Renal cortex interstitium (tissue), 15 donors: ENCODE measurements at places on chromosomes 5 and 9. TPM values are rescaled to one million over a fixed set of nuclear protein-coding genes. Genes with fewer than 3 reads are reported as not detected.

The CCDC107 gene
- 14.2 TPM for polyA plus RNA-seq

The TAF9 gene
- 52.4 TPM for polyA plus RNA-seq

The SPATA31A3 gene
- polyA plus RNA-seq: not detected

The LPAR1 gene
- 29.8 TPM for polyA plus RNA-seq

The IFNA17 gene
- not detected for polyA plus RNA-seq

The PCDHA4 gene
- polyA plus RNA-seq: 1.0 TPM

DNA sequence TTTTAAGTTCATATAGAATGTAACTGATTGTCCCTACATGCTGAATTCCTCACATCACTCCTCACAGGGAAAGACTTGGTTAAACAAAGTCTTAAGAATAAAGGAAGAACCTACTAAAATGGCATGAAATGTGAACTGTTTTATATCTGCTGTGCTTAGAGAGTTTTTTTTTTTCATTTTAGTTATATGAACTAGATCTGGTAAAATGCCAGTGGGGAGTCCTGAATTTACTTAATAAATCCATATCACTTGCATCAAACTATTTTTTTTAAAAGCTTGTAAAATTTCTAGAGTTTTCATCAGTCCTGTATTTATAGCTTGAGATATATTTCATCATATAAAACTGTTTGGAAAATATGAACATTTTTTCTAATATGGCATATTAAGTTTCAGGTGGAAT, 1528.6 kb downstream of the EFNA5 start:
- DNase-seq: no peak

DNA sequence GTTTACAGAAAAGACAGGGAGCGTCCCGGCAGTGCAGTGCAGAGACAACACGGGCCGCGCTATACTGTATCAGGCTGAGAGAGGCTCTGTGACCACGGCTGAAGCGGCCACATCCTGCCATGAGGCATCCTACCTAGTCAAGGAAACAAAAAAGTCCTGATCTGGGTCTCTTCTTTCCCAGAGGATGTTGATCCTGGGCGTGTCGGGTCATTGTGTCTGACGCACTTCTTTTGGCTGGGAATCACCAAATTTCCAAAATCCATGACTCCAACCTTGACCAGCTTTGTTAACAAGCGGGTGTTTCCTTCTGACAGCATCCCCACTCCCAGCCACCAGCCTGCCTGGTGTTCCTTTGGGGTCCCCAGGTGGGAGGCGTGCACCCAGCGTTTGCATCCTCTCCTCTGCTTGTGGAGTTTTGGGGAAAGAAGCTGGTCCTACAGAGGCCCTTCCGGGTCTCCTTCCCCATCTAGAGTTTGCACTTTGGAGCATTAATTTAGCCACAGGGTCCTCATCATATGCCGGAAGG, 91.4 kb upstream of the RAI14 start:
- no peak for DNase-seq

DNA sequence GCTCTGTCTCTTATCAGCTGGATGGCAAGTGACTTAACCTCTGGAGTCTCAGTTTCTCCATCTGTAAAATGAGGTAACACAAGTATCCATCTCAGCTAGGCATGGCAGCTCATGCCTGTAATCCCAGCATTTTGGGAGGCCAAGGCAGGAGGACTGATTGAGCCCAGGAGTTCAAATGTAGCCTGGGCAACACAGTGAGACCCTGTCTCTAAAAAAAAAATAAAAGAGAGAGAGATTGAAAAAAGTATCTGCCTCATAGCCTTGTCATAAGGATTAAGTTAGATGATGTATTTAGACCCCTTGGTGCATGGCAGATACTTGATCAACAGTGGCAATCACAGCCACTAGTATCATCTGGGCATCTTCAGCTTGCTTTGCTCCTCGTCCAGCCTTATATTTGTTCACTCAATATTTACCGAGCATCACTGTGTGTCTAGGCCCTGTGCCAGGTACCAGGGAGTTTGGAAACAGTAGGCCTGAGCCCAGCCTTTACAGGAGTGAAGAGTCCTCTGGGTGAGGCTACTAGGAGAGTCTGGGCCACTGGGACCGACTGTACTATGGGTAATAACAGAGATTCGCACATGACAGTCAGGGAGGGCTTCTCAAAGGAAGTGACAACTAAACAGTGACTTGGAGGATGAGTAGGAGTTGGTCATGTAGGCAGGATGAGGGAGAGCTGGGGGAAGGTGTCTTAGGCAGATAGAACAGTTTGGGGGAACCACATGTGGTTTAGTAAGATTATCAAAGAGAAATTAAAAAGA, 34.2 kb downstream of the CORO2A start:
- no peak for DNase-seq

- no peak for DNase-seq
Measured at GRCh38 chr5:39102684-39103155, 28.5 kb upstream of the RICTOR start.

DNA sequence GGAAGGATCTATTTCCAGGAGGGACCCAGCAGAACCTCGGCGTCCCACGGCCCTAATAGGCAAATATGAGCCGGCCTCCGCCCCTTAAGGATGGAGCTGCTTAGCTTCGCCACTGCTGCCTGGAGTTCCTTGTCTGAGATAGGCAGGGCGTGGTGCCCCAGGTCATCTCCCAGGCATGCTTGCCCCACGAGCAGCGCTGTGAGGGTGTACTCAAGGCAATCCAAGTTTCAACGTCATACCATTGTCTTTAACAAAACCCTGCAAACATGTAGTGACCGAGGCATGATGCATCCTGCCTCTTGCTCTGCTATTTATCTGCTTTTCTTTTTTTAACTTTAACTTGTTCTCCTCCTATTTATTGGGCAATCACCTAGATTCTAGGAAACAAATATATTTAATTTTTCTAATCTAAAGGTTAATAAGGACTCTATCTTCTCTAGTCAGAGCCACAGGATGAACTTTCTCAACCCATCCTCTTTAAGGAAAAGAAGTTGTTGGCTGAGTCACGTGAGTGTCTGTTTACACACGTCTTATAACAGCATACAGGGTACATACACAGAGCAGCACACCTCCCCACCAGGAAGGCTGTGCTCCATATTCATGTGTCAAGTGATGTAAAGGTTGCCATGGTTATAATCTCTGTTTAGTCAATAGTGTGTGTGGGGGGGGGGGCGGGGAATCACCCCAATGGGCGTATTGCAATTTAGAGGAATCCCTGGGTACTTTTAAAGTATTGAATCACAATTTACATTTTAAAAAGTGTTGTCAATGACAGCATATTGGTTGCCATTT, 27.3 kb upstream of the ZSWIM6 start:
- DNase-seq: no peak

- DNase-seq: no peak
Measured at GRCh38 chr9:4301296-4301695, 1.4 kb upstream of the GLIS3 start.

- no peak for DNase-seq
Measured at GRCh38 chr9:121153642-121154041, 48.0 kb downstream of the RAB14 start.

- DNase-seq: no peak
Measured at GRCh38 chr5:5650949-5651348, 228.5 kb downstream of the ICE1 start.

DNA sequence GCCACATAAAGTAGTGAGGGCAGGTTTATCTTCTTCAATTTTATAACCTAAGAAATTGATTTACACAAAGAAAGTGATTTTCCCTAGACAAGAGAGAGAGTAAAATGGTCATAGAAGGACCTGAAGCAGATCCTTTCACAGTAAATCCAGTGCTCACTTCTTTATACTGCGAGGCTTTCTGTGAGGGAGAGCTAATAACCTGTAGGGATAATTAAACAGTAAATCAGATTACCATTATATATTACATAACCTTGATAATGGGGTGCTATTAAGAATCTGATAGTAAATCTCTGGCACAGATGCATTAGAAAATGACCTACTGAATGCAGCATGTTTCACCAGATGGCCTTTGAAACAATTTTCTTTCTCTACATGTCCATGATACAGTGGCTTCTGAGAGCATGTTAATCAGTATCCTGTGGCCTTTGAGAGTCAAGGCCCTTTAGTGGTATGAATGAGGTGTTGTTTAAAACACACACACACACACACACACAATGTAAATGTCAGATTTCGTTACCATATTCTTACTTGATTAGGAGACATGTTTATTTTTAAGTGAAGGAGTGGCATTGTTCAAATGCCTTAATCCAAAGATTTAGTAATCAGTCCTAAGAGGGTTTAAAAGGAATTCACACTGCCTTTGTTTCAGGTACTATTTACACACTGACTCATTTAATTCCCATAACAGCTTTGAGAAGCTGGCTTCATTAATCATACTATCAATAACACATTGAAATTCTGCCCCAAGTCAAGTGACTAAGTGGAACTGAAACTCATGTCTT, 124.7 kb downstream of the ALDH1A1 start:
- no peak for DNase-seq

DNA sequence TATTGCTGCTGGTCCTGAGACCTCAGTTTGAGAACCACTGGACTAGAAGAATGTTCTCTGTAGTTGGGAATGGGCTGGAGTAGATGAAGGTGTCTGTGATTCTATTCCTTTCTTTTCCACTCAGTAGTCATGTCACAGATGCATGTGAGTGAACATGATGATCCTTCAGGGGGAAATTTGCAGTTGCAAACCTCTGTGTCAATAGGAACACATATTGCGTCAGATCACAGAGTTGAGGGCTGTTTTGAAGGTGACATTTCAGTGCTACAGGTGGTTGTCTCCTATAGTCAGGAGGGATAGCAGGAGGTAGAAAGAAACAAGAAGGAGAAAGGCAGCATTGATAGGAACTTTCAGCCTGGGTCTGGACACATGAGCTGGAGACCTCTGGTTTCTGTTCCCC, 239.3 kb downstream of the ARHGEF28 start:
- no peak for DNase-seq

DNA sequence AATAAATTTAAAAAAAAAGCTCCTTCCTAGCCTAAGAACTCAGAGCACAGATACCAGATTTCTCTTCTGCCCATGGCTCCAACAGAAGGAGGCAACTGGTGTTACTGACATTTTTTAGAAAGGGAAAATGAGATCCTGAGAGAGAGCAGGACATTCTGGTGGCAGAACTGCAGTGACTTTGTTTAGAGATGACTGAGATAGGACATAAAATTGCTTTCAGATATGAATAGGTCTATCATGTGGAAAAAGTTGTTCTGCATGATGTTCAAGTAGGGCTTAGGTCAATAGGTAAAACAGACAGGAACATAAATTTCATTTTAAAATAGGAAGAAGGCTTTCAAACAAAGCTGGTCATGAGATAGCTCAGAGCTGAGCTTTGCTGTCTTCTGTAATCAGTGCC, 49.6 kb downstream of the NIPAL4 start:
- no peak for DNase-seq
